ENCODE measurements at places on chromosomes 12 and 14.

GRCh38 chr12:92445253-92446082 is 257.3 kb upstream of the PLEKHG7 start:
- DNase-seq = no peak

- DNase-seq = no peak
These were observed 600.4 kb downstream of the C12orf50 start for GRCh38 chr12:87428701-87429277.

GRCh38 chr12:127343940-127344339 is 923.0 kb upstream of the TMEM132C start:
- DNase-seq = no peak

DNA sequence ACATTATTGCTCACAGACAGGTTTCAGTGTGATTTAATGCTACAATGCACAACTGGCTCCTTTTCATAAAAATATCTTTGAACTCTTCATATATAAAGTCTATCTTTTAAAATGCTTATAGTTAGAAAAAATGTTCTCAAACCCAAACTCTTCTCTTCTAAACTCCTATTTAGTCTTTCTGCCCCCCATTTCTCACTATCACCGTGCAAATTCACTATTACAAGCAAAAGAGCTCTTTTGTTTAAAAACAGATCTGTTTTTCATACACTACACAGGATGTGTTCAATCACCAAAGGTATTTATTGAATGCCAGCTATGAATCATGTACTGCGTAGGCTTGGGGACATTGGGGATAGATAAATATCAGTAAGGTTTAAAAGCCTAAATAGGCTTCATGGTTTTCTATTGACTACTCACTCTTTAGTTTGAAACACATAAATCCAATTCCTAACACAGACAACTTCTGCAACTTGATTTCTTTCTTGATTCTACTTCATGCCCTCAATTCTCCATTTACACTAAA is 692.3 kb downstream of the C12orf50 start:
- no peak for DNase-seq

DNA sequence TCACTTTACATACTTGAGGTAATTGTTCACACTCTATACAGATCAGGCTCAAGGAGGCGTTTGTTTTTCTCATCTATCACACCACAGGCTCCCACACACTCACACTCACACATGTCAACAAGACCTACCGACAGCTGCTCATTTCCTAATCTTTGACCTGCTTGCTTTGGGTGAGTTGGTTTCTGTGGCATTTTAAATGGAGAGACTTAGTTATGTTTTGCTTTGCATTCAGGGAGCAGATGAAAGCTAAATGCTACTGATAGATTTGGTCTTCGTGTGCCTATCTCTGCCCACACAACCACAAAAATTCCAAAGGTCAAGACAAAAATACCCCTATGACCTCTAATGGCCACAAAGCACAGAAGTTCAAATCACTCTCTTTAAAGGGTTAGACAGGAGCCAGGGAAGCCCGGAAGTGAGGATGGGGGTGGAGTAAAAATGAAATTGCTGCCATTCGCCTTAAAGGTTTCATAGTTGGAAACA is 203.5 kb upstream of the G2E3 start:
- no peak for DNase-seq

GRCh38 chr12:47841501-47841900 is 21.8 kb upstream of the HDAC7 start:
- DNase-seq = no peak

GRCh38 chr14:84017495-84017894 is 1512.4 kb upstream of the FLRT2 start:
- no peak for DNase-seq

- no peak for DNase-seq
These were observed 7.8 kb downstream of the KMT5A start for GRCh38 chr12:123391546-123392343.

DNA sequence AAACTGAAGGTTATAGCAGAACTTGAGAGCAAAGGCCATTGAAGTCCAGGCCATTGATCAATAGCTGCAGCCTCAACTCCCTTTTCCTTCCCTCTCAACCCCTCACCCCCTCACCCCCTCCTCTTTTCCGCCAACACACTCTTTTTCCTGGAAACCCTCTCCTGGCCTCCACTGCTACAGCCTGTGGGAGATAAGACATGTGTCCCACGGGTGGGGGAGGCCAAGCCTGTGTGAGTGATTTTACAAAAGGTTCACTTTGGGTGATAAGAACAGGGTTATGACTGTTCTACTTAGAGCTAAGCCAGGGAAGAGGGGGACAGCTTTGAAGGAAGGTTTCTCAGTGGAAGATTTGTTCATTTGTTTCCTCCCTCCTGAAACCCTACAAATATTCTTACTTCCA is 9.2 kb upstream of the FGF23 start:
- DNase-seq = no peak

DNA sequence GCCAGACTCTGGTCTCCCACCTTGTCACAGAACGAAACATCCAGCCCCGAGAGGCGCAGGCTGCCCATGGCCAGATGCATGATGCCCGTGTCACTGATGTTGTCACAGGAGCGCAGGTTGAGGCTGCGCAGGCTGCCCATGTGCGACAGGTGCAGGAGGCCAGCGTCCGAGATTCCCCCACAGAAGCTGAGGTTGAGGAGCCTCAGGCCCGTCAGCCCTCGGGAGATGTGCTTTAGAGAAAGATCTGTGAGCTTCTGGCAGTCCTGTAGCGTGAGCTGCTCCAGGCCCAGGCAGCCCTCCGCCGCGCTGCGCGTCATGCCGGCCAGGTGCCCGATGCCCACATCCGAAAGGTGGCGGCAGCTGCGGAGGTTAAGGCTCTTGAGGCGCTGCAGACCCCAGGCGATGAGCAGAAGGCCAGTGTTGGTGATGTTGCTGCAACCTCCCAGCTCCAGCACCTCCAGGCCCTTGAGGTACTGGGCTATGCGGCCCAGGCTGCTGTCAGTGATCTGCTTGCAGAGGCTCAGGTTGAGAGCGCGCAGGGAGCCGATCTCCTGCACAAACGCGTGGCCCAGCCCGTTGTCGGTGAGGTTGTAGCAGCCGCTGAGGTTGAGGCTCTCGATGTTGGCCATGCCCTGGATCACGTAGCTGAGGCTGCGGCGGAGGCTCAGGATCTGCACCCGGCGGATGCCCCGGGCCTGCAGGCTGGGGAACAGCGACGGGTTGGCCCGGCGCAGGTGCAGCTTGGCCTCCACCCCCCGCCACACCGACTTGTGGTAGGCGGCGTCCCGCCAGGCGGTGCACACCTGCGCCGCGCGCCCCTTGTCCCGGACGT is 991 bp downstream of the FBXL14 start:
- no peak for DNase-seq

DNA sequence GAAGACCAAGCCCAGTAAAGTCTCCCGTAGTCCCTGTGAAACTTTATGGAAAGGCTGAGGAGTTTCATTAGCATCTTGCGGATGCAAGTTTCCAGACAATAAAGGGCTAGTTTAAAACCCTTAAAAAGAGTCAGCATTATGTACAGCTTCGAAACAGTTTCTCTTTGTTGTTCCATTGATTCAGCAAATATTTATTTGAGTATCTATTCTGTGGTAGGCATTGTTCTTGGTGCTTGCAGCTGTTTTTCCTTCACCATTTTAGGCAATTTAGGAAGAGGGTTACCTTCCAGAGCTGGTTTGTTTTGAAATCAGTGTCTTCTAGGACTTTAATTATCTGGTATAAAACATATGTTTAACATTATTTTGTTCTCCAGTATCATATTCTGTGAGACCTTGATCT is 1.5 kb downstream of the SLIRP start:
- DNase-seq = no peak

GRCh38 chr14:101118233-101118632 is 214.7 kb upstream of the RTL1 start:
- no peak for DNase-seq

- DNase-seq = no peak
These were observed 12.6 kb upstream of the TTC7B start for GRCh38 chr14:90828642-90829487.

GRCh38 chr14:73630009-73630780 is 14.6 kb upstream of the DNAL1 start:
- DNase-seq = no peak

- DNase-seq = no peak
These were observed 30.6 kb downstream of the SLC16A7 start for GRCh38 chr12:59626382-59626781.

DNA sequence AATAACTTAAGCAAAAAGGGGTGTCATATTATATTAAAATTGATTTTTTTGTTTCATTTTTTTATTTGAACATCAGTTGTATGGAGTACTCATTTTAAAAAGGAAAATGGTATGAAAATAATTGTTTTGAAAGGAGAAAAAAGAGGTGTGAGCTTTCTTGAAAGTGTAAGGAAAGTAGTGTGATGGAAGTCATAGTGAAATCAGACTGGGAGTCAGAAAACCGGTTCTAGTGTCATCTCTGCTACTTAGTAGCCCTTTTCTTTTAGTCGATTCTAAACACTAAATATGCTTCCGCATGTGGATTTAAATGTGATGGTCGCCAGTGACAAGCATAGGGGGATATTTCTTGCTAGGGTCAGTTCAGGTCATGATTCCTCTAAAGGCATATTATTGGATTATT is 1.8 kb upstream of the DYRK2 start:
- peak; percentile 15 for DNase-seq

- no peak for DNase-seq
These were observed 73.4 kb downstream of the MNAT1 start for GRCh38 chr14:60807971-60808370.

Data from NCI-H748 treated with DMSO at 0.1 percent for 48 hours (cell line).